Activated T-helper 2 cell treated with anti-CD3 and anti-CD28 coated beads, Interferon-gamma antibody, Interleukin-2, Interleukin-4, amounts not matched to agents 10 μg/mL and 5 μg/mL and 100 μg/mL, durations not matched to agents 14 hours and 24 hours and 36 hours (primary cell): ENCODE measurements at places on chromosomes 2 and 18.
A peak's percentile ranks its signal among the peaks of the same experiment; 100 is the strongest.

DNA sequence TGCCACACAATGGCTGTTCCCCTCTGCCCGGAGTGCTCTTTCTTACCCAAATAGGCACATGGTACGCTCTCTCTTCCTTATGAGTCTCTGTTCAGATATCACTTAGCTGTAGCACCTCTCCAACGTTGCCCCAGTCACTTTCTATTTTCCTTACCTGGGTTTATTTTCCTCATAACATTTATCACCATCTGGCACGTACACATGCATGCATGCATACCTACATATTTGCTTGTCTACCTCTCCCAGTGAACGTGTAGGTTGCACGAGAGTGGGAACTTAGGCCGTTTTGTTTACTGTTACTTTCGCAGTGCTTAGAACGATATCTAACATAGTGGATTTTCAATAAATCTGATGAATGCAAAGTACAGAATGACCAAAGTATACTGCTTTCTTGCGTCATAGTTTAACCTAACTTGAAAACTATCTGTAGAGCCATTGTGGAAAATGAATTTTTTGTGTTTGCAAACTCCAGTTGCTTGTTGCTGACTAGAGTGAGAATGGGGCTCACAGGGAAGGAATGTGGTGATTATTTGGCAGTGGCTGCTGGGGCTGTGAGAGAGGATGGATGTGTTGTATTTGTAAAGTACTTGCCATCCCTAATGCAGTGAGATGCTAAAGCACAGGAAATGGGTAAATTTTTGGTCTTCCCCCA is 47.1 kb downstream of the ACSL3 start:
- no peak for DNase-seq

DNA sequence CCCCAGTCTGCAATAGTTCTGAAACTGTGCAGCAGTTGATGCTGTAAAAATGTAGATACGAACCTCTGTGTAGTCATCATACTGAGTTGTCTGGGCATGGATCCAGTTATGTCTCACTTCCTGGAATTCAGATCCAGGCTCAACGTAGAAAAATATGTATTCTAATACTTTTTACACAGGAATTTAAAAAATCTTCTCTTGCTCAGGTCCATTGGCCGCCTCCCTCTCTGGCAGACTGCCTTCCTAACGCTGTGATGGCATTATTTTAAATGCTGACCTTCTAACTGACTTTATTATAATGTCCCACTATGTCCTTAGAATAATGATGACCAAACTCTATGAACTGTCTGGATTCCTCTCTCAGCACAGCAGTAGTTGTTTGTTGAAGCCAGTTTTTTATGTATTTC is 119.6 kb downstream of the FEZ2 start:
- no peak for DNase-seq

- no peak for DNase-seq
Observed at GRCh38 chr2:131552871-131553270, 25.2 kb downstream of the CCDC74A start.

DNA sequence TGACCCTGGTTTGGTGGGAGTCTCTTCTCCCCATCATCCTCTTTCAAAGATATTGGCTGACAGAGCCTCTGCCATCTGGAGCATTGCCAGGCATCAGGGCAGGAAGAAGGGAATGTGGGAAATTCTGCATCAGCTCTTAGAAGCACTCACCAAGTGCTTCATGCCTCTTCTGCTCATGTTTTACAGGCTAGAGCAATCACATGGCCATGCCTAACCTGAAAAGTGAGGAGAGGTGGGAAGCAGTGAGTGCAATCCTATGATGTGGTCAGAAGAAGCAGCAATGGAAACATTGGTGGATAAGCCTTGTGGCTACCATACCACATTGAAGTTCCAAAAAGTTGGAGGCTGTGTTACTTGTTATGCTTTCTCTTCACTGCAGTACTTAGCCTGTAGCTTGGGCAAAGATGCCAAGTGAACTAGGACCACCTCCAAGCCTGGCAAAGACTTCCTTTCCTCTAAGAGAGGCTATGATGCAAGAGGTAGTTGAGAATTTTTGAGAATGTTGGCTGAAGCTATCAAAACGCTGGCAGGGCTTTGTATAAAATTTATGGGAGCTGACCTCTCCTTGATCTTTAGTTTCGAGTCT is 64.1 kb downstream of the BCL2L11 start:
- DNase-seq, result no peak

DNA sequence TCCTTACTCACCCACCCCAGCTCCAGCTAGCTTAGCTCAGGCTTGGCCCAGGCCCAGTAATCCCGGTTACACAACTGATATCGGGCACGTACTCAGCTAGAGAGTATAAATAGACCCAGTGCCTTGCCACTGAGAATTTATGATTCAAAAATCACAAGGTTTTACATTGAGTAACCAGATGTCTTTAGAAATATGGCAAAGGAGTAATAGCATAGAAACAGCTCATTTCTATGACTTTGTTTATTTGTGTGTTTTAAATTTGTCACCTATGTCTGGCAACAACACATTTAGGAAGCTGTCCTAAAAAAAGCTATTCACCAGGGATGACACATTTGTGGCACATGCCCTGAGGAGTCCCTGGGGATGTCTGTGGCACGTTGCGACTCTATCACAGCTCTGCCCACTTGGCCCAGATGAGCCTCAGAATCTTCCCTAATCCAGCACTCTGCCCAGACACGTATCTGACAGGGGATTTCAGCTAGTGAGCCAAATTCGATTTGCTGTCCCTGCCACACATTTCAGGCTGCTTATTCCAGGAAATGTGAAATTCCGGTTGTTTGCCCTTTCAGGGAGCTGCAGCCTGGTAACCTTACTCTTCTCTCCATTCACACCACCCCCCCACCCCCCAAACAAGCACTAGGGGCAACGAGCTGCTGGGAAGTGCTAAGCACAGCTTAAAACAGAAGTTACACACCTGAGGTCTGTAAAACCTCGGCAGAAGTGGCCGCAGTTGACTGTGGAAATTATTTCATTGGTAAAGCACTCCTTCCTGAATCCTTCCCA is 85.4 kb upstream of the ZCCHC2 start:
- no peak for DNase-seq

- DNase-seq, result no peak
Observed at GRCh38 chr2:213609570-213610170, 325.4 kb downstream of the SPAG16 start.

GRCh38 chr18:21341141-21341540 is 99.1 kb downstream of the GREB1L start:
- no peak for DNase-seq

DNA sequence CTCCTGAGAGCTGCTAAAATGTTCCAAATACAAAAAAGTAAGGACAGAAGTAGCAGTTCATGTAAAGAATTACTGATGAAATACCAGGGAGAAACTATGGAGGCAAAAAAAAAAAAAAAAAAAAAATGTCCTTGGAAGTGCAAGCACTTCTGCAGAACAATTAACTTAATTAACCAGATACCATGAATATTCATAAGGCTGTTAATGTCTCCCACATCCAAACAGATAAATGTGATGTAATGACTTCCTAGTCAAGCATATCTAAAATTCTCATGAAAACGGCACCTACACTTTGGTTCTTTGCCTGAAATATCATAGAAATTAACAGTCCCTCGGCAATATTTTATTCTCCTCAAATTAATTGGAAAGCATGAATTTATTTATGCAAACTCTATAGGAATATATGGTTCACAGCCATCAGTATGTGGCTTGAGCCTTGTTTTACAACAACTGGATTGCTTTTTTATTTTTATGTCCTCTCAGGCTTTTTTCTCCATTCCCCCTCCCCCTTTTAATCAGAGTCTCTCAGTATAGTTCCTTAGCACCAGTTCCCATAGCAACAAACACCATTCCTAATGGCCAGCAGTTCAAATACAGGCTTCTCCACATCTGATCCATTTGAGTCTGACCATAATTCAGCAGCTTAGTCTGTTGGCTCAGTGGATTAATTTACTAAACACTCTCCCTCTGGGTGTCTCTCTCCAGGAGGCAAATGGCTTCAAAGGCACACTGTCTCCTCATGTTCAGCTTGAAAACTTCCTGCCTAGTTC is 97.1 kb downstream of the ITGA4 start:
- no peak for DNase-seq

- no peak for DNase-seq
Observed at GRCh38 chr18:41714872-41715271, 240.2 kb upstream of the PIK3C3 start.

- no peak for DNase-seq
Observed at GRCh38 chr2:151189125-151189524, 72.5 kb downstream of the RBM43 start.

GRCh38 chr18:48436907-48437306 is 27.7 kb upstream of the ZBTB7C start:
- DNase-seq, result no peak

- DNase-seq, result no peak
Observed at GRCh38 chr18:6881034-6881820, 151.7 kb downstream of the ARHGAP28 start.

DNA sequence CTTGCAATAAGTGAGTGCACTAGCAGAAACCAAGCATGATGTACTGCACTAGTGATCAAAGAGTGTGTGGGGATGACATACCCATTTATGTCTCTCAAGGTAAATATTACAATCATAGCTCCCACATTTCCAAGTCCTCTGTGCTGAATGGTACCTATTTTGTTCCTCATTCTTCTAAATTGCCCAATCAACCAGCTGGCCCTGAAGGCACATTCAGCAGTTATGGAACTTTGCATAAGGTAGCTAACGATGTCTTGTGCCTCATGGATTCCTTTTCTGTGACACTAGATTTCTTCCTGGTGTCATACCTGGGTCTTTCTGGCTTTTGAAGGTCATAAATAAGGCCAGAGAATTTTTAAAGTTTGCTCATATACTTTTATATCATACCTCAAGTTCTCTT is 963.0 kb downstream of the SLC4A3 start:
- DNase-seq, result no peak

- DNase-seq, result no peak
Observed at GRCh38 chr2:28627722-28628480, 123.7 kb upstream of the PPP1CB start.

- DNase-seq, result no peak
Observed at GRCh38 chr18:69585696-69586095, 185.0 kb downstream of the DOK6 start.

DNA sequence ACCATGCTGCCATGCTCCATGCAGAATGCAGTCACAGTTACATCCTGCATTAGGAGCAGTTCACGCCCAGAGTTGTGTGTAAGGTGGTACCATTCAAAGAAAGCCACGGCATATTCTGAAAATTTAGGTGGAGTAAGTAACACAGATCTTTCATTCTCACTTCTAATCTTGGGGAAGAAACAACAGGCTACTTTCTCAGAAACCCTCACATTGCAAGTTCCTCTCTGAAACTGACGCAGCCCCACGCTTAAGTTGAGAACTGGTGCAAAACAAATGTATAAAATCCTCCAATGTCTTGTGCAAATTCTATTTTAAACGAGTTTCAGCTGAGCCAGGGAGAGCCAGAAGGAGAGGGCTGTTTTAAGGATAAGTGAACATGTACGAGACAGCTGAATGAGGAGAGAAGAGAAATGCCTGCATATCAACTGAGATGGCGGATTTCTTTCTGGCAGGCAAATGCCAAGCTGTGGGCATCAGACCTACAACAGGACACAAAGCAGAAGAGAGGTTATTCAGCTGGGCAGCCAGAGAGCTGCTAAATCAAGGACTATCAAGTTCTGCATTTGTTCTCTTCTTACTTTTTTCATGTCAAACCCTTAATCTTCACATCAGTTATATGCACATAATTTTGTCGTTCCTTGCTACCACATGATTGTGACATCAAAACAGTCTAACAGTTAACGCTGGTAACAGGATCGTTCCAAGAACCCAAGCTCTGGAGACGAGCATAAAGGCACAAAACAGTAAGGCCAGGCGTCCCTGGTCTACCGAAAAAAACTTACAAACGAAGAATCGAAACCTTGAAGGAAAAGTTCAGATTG is 6.4 kb downstream of the ARL4C start:
- DNase-seq, result peak; percentile 30

DNA sequence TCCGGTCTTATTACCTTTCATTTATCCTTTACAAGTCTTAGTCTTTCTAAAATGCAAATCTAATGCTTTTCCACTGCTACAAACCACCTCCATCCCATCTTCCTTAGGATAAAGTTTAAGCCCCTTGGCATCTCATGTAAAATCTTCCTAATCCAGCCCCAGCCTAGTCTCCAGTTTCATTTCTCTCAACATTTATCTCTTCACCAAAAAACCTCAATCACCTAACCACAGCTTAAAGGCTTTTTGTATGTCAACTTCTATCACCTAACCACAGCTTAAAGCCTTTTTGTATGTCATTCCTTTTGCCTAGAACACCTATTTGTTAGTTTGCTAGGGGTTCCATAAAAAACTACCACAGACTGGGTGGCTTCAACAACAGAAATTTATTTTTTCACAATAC is 4.2 kb downstream of the TRAK2 start:
- DNase-seq, result no peak

DNA sequence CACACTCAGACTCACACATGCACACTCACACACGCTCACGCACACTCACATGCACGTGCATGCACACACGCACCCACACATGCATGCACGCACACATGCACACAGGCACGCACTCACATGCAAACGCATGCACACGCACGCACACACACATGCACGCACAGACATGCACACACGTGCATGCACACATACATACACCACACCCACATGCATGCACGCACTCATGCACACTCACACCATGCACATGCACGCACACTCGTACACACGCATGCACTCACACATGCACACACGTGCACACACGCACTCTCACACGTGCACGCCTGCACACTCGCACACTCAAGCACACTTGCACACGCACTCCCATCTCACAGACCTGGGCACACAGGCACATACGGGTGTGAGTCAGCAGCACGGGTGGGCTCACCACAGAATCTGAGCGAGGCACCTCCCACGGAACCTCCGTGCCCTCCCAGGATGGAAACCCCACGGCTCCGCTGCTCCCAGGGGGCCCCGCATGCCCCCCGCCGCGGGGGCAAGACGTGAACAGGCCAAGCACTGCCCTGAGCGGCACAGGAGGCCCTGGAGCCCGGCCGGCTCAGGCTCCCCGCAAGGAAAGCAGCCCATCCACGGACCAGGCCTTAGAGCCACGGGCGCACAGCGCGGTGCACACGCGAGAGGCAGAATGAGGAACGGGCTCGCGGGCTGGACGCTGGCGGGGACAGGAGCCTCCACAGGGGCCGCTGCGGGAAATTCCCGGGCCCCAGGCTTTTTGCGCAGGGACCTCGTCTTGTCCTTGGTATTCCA is 8.4 kb upstream of the KCNG2 start:
- DNase-seq, result no peak

- no peak for DNase-seq
Observed at GRCh38 chr2:46913471-46914381, 1.9 kb downstream of the MCFD2 start.

DNA sequence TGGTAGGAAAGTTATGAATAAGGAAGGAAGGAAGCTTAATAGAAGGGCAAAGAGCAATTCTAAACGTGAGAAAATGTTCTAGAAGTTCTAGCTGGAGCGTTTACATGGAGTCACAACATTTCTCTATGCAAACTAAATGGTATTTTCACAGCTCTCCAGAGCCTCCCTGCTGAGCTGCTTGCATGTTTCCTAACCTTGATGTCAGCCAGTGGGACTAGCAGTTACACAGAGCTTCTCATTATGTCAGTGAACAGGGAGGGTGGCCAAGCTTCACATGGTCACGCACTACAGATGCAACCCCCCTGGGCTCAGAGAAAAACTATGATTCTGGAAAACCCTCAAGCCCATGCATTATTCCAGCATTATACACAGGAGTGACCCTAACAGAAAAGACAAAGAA is 153.4 kb upstream of the CCDC150 start:
- DNase-seq, result no peak

GRCh38 chr2:9247177-9247576 is 40.6 kb downstream of the ASAP2 start:
- DNase-seq, result no peak

GRCh38 chr2:215885536-215885935 is 127.8 kb downstream of the MREG start:
- no peak for DNase-seq

GRCh38 chr2:149860276-149860921 is 272.8 kb upstream of the MMADHC start:
- DNase-seq, result no peak
